AG04450 (cell line): ENCODE measurements at places on chromosomes 11 and 22.

DNA sequence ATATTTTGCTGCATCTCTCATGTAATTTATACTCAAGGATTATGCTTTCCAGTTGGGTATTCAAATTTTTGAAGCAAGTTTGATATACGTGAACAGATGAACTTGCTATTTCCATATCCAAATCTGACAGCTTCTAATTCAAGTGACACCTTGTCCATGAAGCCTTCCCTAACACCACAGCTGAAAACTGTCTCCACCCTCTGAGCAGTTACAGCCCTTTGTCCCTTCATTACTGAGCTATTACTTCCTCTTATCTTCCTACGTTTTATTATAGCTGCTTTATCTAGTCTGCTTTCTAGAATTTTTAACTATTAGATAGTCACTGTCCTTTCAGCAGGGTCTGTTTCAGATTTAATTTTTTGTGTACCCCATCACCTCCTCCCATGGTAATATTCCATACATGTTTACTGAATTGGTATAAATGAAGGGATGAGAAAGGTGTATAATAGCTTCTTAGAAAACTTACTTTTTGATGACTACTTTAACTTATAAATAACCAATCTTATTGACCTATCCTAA, 13.3 kb upstream of the PRSS23 start:
- DNase-seq, result no peak

DNA sequence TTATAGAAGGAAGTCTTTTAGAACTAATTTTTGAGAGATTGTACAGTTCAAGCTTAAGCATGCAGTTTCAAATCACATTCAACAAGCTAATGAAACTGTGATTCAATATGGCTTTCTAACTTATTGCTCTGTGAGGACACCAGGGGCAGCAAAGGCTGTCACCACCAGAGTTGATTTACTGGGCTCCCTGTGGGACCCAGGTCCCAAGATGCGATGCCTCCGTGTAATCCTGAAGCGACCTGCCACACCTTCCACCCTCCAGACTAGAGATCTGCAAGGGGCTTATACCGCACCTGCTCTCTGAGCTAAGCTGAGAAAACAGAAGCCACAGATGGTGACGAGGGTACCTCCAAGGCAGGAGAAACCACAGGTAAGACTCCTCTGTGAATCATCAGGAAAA, 918 bp upstream of the OR51Q1 start:
- DNase-seq, result no peak

DNA sequence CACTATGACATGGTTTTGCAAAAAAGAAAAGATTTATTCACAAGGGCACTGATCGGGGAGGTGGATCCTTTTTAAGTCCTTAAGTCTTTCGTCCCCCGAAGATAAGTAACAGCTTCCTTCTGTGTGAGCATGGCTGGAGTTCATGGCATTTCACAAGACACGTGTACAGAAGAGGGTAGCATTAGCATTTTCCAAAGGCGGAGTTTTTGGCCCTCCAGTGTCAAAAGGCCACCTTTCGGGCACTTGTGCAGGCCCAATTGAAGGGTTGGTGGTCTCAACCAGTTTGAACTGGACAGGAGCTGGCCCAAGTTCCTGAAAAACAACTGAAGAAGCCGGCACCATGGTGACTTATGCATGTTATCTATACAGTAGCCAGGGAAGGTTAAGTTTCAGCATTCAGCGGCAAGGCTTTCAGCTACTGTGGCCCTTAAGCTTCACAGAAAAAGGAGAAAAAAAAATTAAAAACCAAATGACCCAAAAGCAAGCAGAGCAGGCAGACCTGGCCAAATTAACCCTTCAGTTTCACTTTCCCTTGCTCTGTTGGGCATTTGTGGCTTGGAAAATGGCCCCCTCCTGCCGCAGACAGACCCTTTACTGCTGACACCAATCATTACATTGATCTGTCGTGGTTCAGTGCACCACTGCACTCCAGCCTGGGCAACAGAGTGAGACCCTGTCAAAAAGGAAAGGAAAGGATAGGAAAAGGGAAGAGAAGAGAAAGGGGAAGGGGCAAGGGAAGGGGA, 18.7 kb downstream of the ZNF74 start:
- DNase-seq, result no peak

- no peak for DNase-seq
Observed at GRCh38 chr11:75191330-75191717, 40.4 kb downstream of the SLCO2B1 start.

DNA sequence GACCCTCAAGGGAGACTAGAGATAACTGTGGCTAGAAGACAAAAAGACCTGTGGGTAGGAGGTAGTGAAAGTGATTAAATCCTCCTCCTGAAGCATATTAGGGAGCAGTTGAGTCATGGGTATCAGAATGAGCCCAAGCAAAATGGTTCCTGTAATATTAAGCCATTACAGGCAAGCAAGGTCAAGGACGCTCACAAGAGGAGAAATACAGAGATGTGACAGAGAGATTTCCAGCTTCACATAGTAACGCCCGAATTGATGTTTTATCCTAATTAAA, 77.7 kb downstream of the FAM76B start:
- DNase-seq, result no peak

- no peak for DNase-seq
Observed at GRCh38 chr22:46573781-46574437, 36.5 kb upstream of the CELSR1 start.

DNA sequence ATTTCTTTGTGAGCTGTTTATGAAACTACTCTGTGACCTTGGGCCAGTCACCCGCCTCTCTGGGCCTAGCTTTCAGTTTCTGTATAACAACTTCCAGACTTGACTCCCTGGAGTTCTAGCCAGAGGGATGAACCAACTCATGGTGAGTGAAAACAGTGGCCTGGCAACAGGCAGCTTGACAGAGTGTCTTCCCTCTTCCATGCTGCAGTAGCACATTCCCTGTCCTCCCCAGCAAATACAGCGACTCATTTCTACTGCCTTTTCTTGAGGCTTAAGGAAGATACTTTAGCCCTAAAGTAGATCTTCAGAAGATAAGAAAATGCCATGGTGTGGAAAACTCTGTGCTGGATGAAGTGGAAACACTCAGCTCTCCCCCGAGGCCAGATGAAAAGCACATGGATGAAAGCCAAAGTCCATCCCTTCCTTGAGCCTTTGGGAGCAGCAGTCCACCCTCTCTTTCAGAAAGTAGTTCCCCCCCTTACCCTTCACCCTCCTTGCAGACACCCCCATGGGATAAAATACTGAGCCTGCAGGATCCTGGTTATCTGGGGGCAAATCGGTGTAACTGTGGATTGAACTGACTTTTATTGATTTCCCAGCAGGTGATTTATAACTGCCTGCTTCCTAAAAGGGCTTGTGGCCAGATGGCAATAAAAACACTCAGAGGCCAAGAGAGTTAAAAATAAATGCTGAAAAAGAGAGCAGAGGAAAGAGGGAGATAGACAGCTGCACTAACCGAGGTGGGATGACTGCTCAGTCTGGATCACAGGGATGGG, 24.1 kb downstream of the IRAG1 start:
- DNase-seq, result no peak

DNA sequence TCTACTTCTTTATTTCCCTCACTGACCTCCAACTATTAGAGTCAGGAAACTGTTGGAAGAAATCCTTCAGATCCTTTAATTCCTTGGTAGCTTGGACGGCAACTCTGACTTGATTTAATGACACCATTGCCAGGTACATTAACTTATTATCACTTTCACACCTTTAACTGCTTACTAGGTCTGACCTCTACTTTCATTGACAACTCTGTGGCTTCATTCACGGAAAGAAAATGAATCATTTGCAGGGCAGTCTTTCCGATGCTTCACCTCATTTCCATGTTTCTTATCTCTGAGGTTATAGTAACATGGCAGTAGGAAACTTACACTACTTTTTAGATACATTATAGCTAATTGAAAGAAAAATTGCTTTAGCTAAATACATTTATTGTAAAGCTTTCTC, 82.6 kb upstream of the PDGFD start:
- DNase-seq, result no peak

DNA sequence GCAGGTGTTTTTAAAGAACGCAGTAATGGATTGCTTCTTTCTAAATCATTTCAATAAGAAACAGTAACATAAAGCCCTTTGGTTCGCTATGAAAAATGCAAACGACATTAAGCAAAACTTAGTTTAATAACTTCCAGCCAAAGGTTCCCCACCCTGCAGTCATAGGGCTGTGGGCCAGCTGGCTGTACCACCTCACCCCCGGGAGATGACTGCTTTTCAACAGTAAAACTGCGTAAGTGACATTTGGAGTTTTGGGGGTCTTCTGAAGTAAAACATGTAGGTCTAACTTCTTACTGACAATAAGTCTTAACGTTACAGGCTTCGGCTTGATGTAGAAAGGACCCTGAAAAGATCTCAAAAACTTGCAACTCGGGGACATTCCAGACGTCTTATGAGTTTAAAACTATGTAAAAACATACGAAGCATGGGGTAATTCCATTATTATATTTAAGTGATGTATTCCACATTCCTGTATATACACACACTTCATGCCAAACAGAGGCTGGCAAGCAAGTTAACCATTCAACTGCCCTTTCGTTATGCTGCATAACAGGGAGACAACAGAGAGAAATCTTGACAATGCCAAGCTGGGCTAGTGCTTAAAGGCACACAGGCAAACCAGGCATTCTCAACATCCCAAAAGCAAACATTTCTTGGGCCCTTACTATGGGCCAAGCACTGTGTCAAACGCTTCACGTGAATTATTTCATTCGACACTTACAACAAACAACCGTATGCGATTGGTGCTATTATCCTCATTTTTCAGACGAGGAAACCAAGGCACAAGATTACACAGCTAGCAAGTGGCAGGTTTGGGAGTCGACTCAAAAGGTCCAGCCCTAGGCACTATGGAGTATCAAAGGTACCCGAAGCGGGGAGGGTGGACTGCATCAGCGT, 1.2 kb downstream of the MRTFA start:
- DNase-seq, result no peak

GRCh38 chr22:40178417-40179409, 988 bp downstream of the TNRC6B start:
- no peak for DNase-seq

- no peak for DNase-seq
Observed at GRCh38 chr11:65135633-65136145, 1.4 kb upstream of the SYVN1 start.

DNA sequence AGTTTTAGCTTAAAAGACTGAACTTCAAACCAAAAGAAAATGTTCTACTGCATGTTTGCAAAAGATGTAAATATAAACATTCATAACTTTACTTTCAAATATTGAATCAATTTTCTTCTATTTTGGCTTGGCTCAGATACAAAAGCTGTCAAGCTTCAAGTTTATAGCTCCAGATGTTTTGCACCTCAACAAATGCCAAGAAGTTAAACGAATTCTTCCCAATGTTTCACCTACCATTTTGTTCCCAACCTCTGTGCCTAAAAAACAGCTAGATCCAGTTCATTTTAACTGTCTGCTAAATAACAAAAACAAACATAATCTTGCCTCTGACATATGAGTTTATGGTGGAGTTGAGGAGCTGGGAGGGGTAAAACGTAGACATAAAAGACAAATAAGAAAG, 76.5 kb downstream of the RAB30 start:
- no peak for DNase-seq

- DNase-seq, result peak; percentile 54
Observed at GRCh38 chr11:79466411-79466810, 25.6 kb upstream of the TENM4 start.

DNA sequence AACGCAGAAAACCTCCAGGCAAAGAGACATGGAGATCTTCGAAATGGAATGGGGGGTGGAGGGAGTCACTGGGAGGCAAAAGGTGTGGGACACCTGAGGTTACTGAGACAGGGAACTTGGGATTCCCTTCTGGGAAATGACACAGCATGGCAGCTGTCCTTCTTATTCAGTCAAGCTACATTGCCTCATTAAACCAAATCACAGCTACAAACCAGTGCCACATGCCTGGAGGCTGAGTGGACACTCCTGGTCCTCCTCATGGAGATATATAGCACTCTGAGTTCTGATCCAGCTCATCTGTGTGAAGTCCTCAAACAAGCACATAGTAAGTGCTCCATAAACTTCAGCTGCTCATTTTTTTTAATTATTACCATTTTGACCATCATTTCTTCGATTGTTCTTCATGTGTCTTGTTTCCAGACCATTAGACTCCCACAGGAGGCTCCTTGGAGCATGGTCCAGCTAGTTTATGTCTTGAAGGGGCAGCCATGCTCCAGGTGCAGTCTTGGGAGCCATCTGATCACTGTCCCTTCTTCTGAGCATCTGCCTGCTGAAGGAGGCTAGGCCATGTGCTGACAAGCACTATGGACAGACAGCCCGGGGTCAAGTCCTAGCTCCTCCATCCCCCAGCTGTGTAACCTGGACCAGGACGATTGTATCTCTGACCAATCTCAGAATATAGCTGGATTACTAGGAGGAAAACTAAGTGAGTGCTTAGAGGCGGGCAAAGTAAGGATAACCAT, 9.7 kb upstream of the FXYD2 start:
- no peak for DNase-seq
